ENCODE measurements at places on chromosomes 2 and 18. TPM values are rescaled to one million over a fixed set of nuclear protein-coding genes. Genes with fewer than 3 reads are reported as not detected.

The TSPYL6 gene
- not detected for total RNA-seq

The GPR45 gene
- not detected for total RNA-seq

The GPC1 gene
- 74.6 TPM for total RNA-seq

The GPR55 gene
- total RNA-seq, result 0.08 TPM

The ZAP70 gene
- 1.6 TPM for total RNA-seq

The ZNF385B gene
- total RNA-seq, result 14.3 TPM

The ABCG8 gene
- not detected for total RNA-seq

The CCDC68 gene
- total RNA-seq, result 4.9 TPM

The PTPRN gene
- not detected for total RNA-seq

The REG1B gene
- not detected for total RNA-seq

The FBLN7 gene
- 2.3 TPM for total RNA-seq

The MALL gene
- total RNA-seq, result 14.0 TPM

The SLC30A3 gene
- 4.8 TPM for total RNA-seq

The CROCC2 gene
- total RNA-seq, result not detected

The SLC11A1 gene
- total RNA-seq, result 16.1 TPM

The LIMS2 gene
- total RNA-seq, result 204 TPM

The IL1R2 gene
- 3.9 TPM for total RNA-seq

The ONECUT2 gene
- 0.03 TPM for total RNA-seq

The MAP2 gene
- 6.6 TPM for total RNA-seq

The SLC19A3 gene
- total RNA-seq, result 40.4 TPM

The METAP1D gene
- 3.4 TPM for total RNA-seq

The DAW1 gene
- total RNA-seq, result 0.21 TPM

The MOGAT1 gene
- 0.50 TPM for total RNA-seq

The TCF7L1 gene
- total RNA-seq, result 17.3 TPM

The SERPINB13 gene
- not detected for total RNA-seq

The MROH2A gene
- total RNA-seq, result not detected

The TNS1 gene
- 436 TPM for total RNA-seq

The RMDN2 gene
- 4.6 TPM for total RNA-seq

The NT5DC4 gene
- not detected for total RNA-seq

The SERPINB5 gene
- total RNA-seq, result not detected

The NEURL3 gene
- 0.31 TPM for total RNA-seq

The CD207 gene
- not detected for total RNA-seq

The VWA3B gene
- total RNA-seq, result 0.50 TPM

The IL36B gene
- total RNA-seq, result not detected

The GALNT5 gene
- 0.59 TPM for total RNA-seq

The VSNL1 gene
- 25.2 TPM for total RNA-seq

All from left cardiac atrium (tissue), 4 donors.